OCI-M1 (cell line): ENCODE measurements at places on chromosomes 16 and 17.

DNA sequence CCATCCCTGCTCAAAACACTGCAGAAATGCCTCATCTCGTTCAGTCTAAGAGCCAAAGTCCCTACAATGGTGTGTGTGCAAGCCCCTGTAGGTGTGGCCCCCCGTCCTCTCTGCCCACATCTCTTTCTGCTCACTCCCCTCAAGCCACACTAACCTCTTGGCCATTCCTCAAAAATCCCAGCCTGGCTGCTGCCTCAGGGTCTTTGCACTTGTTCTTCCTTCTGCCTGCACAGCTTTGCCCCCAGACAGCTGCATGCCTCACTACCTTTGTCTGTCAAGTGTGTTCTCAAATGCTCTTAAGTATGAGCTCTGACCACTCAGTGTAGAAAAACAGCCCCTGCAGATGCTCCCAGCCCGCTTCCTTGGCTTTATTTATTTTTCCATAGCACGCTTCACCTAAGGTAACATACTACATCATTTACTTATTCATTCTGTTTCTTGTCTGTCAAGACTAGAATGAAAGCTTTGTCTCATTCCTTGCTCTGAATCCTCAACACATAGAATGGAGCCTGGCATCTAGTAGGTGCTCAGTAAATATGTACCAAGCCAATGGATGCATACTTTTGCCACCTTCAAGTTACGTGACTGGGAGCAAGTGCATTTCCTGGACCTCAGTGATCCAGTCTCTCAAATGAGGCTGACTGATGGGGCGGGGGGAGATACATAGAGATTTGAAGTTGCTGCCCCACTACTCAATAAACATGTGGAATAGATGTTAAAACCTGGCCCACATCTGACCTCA is 38.1 kb downstream of the RAI1 start:
- DNase-seq, result no peak

DNA sequence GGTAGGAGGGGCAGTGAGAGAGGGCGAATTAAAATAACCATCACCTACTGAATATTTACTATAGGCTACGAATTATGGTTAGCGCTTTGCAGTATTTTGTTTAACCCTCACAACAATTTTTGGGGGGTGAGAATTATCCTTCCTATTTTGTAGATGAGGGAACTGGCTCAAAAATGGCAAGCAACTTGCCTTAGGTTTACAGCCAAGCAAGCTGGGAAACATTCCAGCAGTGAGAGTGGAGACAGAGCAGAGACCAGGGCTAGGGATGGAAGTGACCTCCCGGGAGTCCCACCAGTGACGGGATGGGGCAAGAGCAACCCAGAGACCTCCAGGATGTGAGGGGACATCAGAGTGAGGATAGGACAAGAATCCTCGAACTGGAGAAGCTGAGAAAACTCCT is 352 bp upstream of the VMO1 start:
- DNase-seq, result no peak

- DNase-seq, result peak; percentile 51
Measured at GRCh38 chr17:59221159-59221847, 992 bp downstream of the GDPD1 start.

DNA sequence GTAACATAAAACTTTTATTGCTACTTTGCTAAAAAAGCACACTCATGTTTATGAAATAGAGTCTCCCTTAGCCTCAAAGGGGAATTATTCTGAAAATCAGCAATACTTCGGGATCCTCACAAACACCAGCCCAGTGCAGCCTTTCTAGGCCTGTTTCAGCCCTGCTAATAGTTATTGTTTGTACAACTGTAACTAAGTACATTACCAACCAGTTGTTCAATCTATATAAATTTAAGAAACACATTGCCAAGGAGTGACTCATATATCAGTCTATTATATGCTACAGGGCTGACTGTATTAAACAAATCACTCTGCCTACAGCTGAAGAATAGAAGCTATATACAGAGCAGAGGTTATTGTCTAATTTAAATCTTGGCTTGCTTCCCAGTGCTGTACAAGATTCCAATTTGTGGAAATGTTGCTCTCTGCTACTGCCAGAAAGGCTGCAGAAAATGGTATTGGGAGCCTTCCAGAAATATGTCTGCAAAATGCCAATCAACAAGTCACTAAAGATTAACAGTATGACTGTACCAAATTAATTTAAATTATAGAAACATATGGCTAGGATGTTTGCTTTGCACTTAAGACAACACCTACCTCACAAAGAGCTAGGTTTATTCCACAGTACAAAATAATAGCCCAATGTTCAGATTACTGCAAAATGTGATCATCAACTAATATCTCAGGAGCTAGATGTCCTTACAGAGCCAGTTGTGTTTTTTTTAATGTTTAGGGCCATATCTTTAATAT is 49.7 kb downstream of the TOX3 start:
- DNase-seq, result no peak

- no peak for DNase-seq
Measured at GRCh38 chr17:83086907-83087787, 7.7 kb downstream of the METRNL start.

- DNase-seq, result no peak
Measured at GRCh38 chr17:6163612-6164333, 93.6 kb downstream of the WSCD1 start.

- DNase-seq, result peak; percentile 32
Measured at GRCh38 chr16:53457670-53458069, 23.4 kb downstream of the RBL2 start.

- no peak for DNase-seq
Measured at GRCh38 chr17:10837921-10838320, at the start of gene PIRT. Gene PIRT (minus strand): TSS chr17:10838087. CDS start chr17:10825645, 12,442 bp downstream.

GRCh38 chr17:78541488-78542206 is 35.5 kb downstream of the DNAH17 start:
- DNase-seq, result no peak

DNA sequence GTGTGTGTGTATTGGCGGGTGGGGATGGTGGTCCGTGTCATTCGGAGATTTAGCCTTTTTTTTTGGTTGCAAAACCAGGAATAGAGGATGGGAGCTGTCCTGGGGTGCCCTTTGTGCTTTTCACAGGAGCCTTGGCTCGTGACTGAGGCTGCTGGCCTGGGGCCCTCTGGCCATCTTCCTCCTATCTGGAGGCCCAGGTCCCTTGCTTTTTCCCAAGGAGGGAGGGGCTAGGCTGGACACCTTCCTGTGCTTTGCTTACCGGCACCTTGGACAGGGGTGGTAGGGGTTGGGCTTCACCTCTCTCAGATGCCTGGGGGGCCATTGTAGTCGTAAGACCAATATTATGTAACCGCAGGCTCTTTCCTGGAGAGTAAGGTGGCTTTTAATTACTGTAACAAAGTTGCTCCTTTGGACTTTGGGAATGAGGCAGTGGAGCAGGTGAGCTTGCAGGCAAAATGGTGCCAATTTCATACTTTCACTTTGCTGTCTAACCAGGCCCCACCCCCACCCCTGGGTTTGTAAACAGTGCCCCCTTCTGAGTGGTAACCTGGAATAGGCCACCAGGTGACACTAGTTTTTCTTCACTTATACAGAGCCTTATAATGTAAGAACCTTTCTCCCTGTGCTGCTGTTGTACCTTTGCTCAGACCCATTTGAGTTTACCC is 1.2 kb downstream of the DYNLL2 start:
- peak; percentile 75 for DNase-seq

DNA sequence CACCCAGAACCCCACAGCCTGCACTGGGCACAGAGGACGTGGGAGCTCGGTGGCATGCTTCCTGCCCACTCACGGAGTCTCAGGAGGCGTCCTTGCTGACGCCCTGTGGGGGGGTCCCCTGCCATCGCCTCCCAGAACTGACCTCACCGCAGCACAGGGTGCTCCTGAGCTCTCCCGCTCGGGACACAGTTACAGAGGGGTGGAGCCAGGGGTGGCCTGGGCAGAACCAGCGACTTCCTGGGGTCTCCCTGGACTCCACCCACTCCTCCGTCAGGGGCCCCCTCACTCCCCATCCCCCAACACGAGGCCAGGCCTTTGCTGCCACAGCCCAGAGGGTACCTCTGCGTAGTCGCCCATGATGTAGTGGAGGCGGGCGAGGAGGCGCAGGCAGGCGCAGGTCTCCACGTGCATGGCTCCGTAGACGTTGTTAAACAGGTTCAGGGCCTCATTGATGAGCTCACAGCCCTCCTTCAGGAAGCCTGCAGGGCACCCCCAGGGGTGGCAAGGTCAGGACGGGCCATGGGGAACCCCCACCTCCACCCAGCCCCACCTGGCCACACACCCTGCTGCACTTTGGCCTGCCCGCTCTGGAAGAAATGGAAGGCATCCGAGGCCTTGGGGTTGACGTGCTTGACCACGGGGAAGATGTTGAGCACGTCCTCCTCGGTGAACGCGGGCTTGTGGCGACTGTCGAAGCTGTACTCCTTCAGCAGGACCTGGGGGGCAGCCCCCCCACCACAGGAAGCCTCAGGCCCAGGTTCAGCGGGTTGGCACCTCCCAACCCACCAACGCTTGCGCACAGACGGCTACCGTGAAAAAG is 17.8 kb downstream of the CLUH start:
- DNase-seq, result no peak
